NCI-H1436 treated with DMSO at 0.1 percent for 48 hours (cell line): ENCODE measurements at places on chromosomes 3 and 15.

- DNase-seq, result no peak
These were observed 1.9 kb upstream of the DPPA4 start for GRCh38 chr3:109339197-109339596.

- no peak for DNase-seq
These were observed 217.0 kb downstream of the EPHB1 start for GRCh38 chr3:135012101-135012500.

DNA sequence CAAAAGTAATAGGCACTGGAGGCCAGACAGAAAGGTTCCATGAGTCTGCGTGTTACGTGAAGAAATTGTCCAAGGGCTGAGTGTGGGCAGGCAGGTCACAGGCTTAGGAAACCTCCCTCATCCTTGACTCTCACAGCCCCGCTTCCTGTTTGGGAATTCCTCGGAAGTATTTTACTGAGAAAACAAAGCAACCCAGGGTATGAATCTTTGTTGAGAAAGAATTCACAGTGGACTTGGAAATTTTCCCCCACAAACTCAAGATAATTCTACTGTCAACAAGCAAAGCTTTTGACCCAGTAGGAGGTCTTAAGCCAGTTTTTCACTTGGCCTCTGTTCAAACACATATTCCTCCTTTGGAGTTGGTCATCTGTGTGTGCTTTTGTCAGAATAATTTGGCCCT, 377.1 kb upstream of the TPM1 start:
- DNase-seq, result no peak

DNA sequence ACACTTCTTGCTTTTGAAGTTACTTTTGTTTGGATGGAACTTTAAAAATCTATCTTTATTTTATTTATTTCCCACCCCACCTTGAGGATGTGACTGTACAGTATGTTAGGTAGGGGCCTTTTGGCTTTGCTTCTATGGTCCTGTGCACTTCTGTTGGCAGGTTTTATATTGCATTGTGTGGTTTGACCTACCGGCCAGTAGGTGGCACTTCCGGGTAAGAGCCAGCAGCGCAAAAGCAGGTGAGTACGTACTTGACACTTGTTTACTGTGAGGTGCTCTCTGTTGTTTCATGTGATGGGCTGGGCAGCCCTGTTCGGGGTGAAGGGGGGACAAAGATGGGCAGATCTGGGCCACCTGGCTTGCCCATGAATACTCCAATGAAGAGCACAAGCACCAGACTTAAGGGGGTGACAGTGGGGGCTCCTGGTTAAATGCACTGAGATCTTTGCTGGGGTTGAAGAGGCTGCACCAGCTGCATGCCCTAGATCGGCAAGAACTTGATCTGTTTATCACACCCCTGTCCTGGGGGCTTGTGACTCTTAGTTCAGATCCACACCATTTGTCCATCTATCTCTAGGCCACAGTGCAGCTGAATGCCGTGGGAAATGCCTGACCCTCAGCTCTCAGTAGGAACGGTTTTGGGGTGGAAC, 131.6 kb downstream of the NLGN1 start:
- no peak for DNase-seq

- DNase-seq, result no peak
These were observed 45.5 kb downstream of the TMEM39A start for GRCh38 chr3:119417771-119418512.

DNA sequence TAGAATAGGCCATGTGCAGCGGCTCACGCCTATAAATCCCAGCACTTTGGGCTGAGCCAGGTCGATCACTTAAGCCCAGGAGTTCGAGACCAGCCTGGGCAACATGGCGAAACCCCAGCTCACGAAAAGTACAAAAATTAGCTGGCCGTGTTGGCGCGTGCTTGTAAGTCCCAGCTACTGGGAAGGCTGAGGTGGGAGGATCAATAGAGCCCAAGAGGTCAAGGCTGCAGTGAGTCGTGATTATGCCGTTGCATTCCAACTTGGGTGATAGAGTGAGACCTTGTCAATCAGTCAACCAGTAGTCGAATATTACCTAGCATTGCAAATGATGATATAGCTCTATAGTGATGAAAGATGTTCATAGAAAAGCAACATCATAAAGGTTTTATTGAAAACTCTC, 51.9 kb downstream of the USP8 start:
- no peak for DNase-seq

DNA sequence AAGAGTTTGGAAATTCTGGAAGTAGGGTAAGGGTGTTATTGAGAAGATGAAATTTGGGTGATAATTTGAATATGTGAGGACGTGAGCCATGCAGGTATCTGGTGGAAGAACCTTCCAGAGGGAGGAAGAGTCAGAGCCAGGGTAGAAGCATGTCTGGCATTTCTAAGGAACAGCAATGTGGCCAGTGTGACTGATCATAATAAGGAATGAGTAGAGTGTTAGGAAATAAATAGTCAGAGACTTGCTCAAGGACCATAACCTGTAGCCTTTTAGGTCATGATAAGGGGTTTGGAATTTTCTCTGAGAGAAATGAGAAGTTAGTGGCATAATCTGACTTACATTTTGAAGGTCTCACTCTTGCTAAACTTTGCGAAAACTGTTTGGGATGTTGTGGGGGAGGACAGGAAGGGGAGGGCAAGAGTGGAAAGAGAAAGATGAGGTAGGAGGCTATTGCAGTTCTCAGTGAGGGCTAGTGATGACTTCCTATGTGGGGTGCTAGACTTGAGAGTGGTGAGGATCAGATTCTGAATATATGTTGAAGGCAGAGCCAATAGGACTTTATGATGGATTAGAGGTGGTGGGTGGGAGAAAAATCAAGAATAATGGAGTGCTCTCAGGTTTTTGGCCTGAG, 568.3 kb downstream of the AGBL1 start:
- no peak for DNase-seq

GRCh38 chr15:90230071-90230494, 3.7 kb downstream of the CIB1 start:
- DNase-seq, result no peak

DNA sequence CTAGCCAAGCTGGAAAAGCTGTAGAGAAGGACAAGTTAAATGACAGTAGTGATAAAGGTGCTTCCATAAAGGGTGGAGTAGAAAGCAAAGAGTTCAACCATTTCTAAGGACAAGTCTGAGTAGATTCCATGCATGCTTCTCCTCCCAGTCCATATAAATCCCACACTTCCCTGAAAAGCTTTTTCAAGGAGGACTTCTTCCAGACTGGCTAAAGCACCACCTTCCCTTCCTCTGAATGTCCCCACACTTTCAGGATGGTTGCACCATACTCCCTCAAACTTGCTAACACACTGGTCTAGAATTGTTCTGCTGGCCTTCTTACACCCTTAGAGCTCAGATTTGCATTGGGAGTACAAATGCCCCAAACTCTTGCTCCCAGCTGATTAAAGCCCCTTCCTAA, 40.9 kb downstream of the FBN1 start:
- DNase-seq, result no peak
